ENCODE measurements at places on chromosomes 6 and 20. TPM values are rescaled to one million over a fixed set of nuclear protein-coding genes. Genes with fewer than 3 reads are reported as not detected.

The EYA4 gene
- not detected for polyA plus RNA-seq

The OR2J3 gene
- not detected for polyA plus RNA-seq

The PTCRA gene
- polyA plus RNA-seq: not detected

The CHRNA4 gene
- not detected for polyA plus RNA-seq

The APCDD1L gene
- polyA plus RNA-seq: 3.5 TPM

The SLC22A7 gene
- not detected for polyA plus RNA-seq

The MYB gene
- polyA plus RNA-seq: 0.13 TPM

The TNXB gene
- polyA plus RNA-seq: 0.07 TPM

The RNF114 gene
- 57.7 TPM for polyA plus RNA-seq

The PLEKHG1 gene
- polyA plus RNA-seq: 0.60 TPM

The TAPBP gene
- 61.7 TPM for polyA plus RNA-seq
